ENCODE measurements at places on chromosomes 6 and 20. TPM values are rescaled to one million over a fixed set of nuclear protein-coding genes. Genes with fewer than 3 reads are reported as not detected.

Gene NNAT
- not detected for total RNA-seq

Gene SPDEF
- 1.6 TPM for total RNA-seq

DNA sequence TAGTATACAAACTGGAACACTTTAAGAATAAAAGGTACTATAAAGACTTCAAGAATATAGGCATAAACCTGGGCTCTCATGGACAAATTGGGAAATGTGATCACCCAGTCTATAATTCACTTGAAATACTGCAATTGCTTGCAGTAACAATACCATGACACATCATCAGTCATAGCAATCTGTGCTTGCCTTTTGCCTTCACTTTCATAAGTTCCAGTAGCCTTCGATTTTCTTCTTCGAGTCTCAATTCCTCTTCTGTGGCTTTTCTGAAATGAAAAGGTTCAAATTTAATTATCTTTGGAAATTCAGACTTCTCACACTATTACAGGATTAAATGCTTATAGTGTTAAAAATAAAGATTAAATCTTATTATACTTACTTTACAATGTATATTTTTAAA is 96.3 kb upstream of the ZBTB24 start:
- H3K4me1 ChIP-seq = no peaks in the 10 kb centered on the region
- DNase-seq = no peak
- H3K27me3 ChIP-seq = peaks cover 8% of the 10 kb centered on the region
- no peaks in the 10 kb centered on the region for H3K36me3 ChIP-seq
- no peak overlapping the region for H3K27ac ChIP-seq
- no peak overlapping the region for H3K4me3 ChIP-seq

GRCh38 chr6:52929321-52930164 is 20.0 kb upstream of the GSTA3 start:
- H3K4me3 ChIP-seq = no peak overlapping the region
- H3K4me1 ChIP-seq = peaks cover 9% of the 10 kb centered on the region
- H3K36me3 ChIP-seq = no peaks in the 10 kb centered on the region
- no peaks in the 10 kb centered on the region for H3K27me3 ChIP-seq
- H3K27ac ChIP-seq = no peak overlapping the region

Gene C6orf58
- total RNA-seq = not detected

Gene PNPLA1
- not detected for total RNA-seq

DNA sequence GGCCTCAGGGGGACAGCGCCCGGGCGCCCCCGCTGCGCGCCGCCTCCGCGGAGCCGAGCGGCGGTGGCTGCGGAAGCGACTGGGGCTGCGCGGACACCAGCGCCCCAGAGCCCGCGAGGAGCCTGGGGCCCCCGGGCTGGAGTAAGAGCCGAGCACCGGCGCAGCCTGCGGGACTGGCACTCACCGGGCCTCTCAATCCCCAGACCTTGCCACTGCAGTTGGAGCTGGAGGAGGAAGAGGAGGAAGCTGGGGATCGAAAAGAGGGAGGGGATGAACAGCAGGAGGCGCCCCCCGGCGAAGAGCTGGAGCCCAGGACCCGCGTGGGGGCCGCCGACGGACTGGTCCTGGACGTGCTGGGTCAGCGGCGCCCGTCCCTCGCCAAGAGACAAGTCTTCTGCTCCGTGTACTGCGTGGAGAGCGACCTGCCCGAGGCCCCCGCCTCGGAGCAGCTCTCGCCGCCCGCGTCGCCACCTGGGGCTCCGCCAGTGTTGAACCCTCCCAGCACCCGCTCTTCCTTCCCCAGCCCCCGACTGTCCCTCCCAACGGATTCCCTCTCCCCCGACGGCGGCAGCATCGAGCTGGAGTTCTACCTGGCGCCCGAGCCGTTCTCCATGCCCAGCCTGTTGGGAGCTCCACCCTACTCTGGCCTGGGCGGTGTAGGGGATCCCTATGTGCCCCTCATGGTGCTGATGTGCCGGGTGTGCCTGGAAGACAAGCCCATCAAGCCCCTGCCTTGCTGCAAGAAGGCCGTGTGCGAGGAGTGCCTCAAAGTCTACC is 590 bp downstream of the RNF217 start:
- H3K27ac ChIP-seq = peak overlapping the region; percentile 86
- no peak for DNase-seq
- H3K4me1 ChIP-seq = peaks cover 39% of the 10 kb centered on the region

- H3K36me3 ChIP-seq = no peaks in the 10 kb centered on the region
- H3K27me3 ChIP-seq = no peaks in the 10 kb centered on the region
- no peak overlapping the region for H3K27ac ChIP-seq
- no peak for DNase-seq
- no peaks in the 10 kb centered on the region for H3K4me1 ChIP-seq
These were observed 874.2 kb downstream of the TFAP2A start for GRCh38 chr6:9540534-9541126.

Gene TRIM10
- total RNA-seq = not detected

- DNase-seq = no peak
- no peak overlapping the region for H3K4me3 ChIP-seq
- H3K36me3 ChIP-seq = no peaks in the 10 kb centered on the region
- H3K27me3 ChIP-seq = no peaks in the 10 kb centered on the region
These were observed 245.7 kb downstream of the EPM2A start for GRCh38 chr6:145489583-145489982.

GRCh38 chr20:36102809-36103596 is 51.5 kb upstream of the EPB41L1 start:
- DNase-seq = no peak
- no peak overlapping the region for H3K27ac ChIP-seq
- no peaks in the 10 kb centered on the region for H3K4me1 ChIP-seq

DNA sequence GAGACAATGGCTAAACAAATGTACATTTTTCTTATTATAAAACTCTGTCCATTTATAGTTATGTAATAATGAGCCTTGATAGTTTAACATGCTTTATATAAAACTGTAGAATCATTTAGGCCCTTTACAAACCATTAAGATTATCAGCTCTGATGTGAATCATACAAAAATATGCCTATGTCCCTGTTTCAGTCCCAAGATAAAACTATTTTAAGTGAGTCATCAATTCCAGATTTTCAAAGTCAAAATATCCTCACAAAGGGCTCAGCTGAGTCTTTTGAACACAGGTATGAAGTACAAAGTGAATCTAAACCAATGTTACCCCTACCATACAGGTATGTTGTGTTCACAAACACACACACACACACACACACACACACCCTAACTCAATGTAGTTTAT is 88.0 kb downstream of the PTPRK start:
- no peak for DNase-seq
- no peak overlapping the region for H3K4me3 ChIP-seq
- no peaks in the 10 kb centered on the region for H3K4me1 ChIP-seq
- no peaks in the 10 kb centered on the region for H3K36me3 ChIP-seq
- no peaks in the 10 kb centered on the region for H3K27me3 ChIP-seq

- no peaks in the 10 kb centered on the region for H3K36me3 ChIP-seq
- H3K27ac ChIP-seq = no peak overlapping the region
- no peaks in the 10 kb centered on the region for H3K27me3 ChIP-seq
- no peak for DNase-seq
These were observed 31.7 kb downstream of the AGPAT4 start for GRCh38 chr6:161242113-161242512.

GRCh38 chr6:27091661-27092315 is 155.7 kb upstream of the PRSS16 start:
- no peaks in the 10 kb centered on the region for H3K36me3 ChIP-seq
- peak; percentile 86 for DNase-seq
- H3K4me3 ChIP-seq = peak overlapping the region; percentile 70
- H3K27me3 ChIP-seq = no peaks in the 10 kb centered on the region

GRCh38 chr6:159077123-159077522 is 32.3 kb upstream of the TAGAP start:
- no peak overlapping the region for H3K4me3 ChIP-seq
- peaks cover 29% of the 10 kb centered on the region for H3K27me3 ChIP-seq

DNA sequence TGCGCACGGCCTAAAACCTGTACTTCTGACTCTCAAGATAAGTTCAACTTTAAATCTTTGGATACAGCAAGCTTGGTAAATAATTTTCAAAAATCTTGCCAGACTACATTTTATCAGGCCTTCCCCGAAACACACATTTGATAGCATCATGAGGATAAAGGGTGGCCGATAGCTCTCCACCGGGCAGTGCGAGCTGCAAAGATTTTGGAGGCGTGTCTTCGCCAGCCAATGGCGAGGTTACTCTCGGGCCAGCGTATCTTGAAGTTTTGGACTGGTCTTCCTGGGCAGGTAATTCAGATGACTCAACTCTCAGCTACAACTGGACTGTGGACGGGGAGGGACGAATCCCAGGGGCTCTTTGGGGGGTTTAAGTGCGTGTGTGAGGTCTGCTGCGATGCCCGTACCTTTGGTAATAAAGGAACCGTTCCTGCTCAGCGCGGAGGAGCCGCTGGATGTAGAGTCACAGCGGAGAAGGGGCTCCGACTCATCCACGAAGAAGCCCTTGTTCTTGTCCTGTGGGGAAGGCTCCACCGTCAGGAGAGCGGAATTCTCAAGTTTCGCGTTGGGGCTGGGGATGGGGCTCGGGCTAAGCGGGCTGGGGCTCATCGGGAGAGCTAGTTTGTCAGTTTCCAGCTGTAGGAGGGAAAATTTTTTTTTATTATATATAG is 75.3 kb downstream of the TNFRSF21 start:
- H3K27me3 ChIP-seq = no peaks in the 10 kb centered on the region
- DNase-seq = no peak
- no peak overlapping the region for H3K4me3 ChIP-seq
- no peak overlapping the region for H3K27ac ChIP-seq
- peaks cover 14% of the 10 kb centered on the region for H3K4me1 ChIP-seq
- 0 out of 2 replicates have a peak, but pooled peaks cover 2% of the 10 kb centered on the region for H3K36me3 ChIP-seq

GRCh38 chr20:62136283-62137091 is 6.7 kb downstream of the PSMA7 start:
- H3K4me1 ChIP-seq = peaks cover 7% of the 10 kb centered on the region
- H3K27ac ChIP-seq = no peak overlapping the region
- no peaks in the 10 kb centered on the region for H3K27me3 ChIP-seq
- H3K36me3 ChIP-seq = peaks cover 43% of the 10 kb centered on the region
- no peak overlapping the region for H3K4me3 ChIP-seq

Gene CYB5R4
- 31.7 TPM for total RNA-seq

Gene CALHM4
- not detected for total RNA-seq

- H3K4me1 ChIP-seq = no peaks in the 10 kb centered on the region
- no peaks in the 10 kb centered on the region for H3K36me3 ChIP-seq
- no peaks in the 10 kb centered on the region for H3K27me3 ChIP-seq
- H3K4me3 ChIP-seq = no peak overlapping the region
- no peak overlapping the region for H3K27ac ChIP-seq
- DNase-seq = no peak
These were observed 119.9 kb downstream of the LAMP5 start for GRCh38 chr20:9634327-9634726.

- H3K27me3 ChIP-seq = peaks cover 23% of the 10 kb centered on the region
- H3K27ac ChIP-seq = no peak overlapping the region
- peaks cover 10% of the 10 kb centered on the region for H3K4me1 ChIP-seq
These were observed 493 bp downstream of the CRYBG1 start for GRCh38 chr6:106360989-106361430.

Gene CNR1
- total RNA-seq = 0.13 TPM

All from Panc1 (cell line).